Karpas-422 (cell line): ENCODE measurements at places on chromosomes 11 and 22. TPM values are rescaled to one million over a fixed set of nuclear protein-coding genes. Genes with fewer than 3 reads are reported as not detected.

Gene NAALAD2
- not detected in 2 replicates for total RNA-seq

Gene MMP26
- not detected in 2 replicates for total RNA-seq

Gene CLTCL1
- 5.0 and 12.9 TPM in 2 replicates for total RNA-seq

DNA sequence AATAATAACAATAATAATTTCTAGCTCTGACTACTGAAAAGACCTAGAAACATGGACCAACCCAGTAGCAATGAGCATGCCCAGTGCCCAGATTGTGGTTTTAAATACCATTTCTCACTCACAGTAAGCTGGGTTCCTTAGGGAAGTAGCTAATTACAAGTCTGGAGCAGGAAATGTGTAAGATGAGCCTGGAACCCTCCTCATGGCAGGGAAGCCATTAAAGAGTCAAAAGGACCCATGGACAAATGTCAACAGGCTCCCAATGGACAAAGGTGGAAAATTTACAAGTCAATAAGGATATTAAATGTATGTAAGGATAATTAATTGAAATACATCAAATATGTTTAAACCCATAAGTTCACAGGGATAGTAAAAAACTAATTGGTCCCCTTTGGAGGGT is 10.6 kb upstream of the CSNK2A3 start:
- DNase-seq, result no peak

DNA sequence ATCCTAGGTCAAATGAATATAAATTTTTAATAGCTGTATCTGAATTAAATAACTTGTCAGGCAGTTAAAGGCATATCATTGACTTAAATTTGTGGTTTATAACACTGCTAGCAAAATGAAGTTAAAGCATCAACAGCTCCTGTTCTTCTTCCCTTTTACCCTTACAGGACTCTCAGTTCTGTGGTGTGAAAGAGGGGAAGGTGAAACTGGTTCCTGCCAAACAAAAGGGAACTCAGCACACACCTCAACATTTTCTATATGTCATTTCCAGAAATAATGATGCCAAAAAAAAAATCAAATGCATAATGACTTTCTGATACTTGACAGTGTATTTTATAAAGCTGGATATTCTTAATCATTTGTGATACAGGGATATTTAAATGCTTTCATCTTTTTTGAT is 21.2 kb downstream of the ARL14EP start:
- DNase-seq, result peak; percentile 63

GRCh38 chr22:49243335-49243734 is 584.3 kb downstream of the BRD1 start:
- no peak for DNase-seq

GRCh38 chr11:35088676-35089075 is 50.3 kb upstream of the CD44 start:
- DNase-seq, result no peak

DNA sequence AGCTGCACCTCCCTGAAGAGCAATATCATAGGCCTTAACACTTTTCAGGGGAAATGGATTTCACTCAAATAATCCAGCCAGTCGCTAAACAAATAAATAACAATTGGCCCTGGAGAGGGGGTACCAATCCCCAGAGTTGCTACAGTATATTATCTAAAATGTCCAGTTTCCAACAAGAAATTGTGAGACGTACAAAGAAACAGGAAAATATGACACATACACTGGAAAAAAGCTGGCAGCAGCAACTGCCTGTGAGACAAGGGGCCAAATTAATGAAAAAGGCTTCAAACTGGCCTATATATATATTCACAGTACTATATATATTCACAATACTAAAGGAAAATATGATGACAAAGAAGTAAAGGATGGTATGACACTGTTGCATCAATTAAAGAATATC is 4.0 kb downstream of the NF2 start:
- DNase-seq, result no peak

- DNase-seq, result no peak
These were observed 5.4 kb downstream of the MCHR1 start for GRCh38 chr22:40684728-40685127.
